ENCODE measurements at places on chromosomes 13 and 19.
A peak's percentile ranks its signal among the peaks of the same experiment; 100 is the strongest.

DNA sequence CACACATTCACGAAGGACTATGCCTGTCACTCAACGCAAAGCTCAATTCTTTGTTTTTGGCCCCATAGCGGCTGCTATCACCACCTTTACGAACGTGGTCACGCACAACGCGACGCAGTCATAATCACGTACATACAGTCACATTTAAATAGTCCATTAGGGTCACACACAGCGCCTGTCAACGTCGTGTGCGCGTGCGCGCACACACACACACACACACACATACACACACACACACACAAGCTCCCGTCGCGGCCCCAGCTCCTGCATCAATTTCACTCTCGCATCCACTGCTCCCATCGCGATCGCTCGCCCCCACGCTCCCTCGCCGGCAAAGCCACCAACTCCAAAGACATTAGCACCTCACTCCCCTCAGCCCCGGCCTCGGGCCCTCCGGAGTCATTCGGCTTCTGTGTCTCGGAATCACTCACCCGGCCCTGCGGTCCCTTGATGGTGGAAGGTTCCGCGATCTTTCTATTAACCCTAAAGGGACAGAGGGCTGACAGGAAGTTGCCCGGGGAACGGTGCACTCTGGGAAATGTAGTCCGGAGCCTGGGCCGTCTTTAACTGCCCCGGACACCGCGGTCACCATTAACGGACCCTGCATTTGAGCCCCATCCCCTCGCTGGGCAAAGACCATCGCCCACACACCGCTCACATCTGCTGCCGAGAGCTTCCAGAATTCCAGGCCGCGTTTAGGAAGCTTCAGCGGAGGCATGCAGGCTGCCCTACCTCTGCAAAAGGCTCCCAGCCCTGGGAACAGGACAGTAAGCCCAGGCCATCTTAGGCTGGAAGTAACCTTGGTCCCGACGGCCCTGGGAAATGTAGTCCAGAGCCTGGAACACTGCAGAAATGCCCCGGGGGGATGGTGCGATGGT is at the start of gene ZNF790:
TSS of gene ZNF790 (minus strand) at position 482 of the 878 bp plus-strand sequence. CDS start 12,768 bp downstream, outside the sequence.
- DNase-seq, result peak; percentile 93

DNA sequence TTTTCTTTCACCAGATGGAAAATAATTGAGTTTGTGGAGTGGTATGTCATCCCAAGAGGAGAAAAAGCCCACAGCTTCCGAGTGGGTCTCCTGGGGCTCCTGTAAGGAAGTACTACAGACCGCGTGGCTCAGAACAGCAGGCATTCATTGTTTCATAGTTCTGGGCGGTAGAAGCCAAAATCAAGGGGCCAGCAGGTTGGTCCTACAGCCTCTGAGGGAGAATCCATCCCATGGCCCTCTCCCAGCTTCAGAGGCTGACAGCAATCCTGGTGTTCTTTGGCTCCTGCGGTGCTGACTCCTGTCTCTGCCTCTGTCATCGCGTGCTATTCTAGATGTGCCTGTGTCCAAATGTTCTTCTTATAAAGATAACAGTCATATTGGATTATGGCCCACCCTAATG is 362.6 kb downstream of the FGF14 start:
- no peak for DNase-seq

- DNase-seq, result peak; percentile 71
Measured at GRCh38 chr13:94305934-94306333, 173.5 kb downstream of the DCT start.

DNA sequence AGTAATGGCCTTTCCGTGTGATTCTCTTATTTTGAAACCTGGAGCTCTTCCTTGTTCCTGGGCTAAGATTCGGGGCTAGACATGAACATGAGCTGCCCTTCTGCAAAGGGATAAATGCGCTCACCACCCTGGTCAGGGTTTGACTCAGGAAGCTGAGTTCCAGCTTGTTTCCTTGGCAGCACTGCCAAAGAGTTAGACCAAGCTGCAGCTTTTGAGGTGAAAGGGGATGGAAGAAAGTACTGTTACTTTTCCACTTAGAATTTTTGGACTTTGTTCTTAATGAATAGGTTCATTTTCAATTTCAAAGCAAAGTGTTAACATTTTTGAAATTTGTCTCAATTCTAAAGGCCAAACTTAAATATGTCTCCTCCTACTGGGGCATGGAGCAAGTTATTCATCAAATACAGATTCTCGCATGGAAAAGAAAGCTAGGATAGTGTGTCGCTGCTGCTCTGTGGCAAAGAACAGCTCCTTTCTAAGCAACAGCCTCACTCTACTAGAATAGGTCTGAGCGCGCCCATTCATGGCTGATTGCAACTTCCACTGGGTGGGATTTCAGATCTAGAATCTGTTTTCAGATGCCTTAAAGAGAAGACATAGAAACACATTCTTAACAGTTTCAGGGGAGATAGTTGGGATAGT is 2.2 kb downstream of the RGCC start:
- no peak for DNase-seq
